KG1 (cell line): ENCODE measurements at places on chromosomes 4 and X.
A peak's percentile ranks its signal among the peaks of the same experiment; 100 is the strongest.

- DNase-seq = no peak
Measured at GRCh38 chr4:184590196-184590595, 59.1 kb downstream of the CASP3 start.

- DNase-seq = no peak
Measured at GRCh38 chr4:76208005-76208765, 5.4 kb downstream of the SCARB2 start.

DNA sequence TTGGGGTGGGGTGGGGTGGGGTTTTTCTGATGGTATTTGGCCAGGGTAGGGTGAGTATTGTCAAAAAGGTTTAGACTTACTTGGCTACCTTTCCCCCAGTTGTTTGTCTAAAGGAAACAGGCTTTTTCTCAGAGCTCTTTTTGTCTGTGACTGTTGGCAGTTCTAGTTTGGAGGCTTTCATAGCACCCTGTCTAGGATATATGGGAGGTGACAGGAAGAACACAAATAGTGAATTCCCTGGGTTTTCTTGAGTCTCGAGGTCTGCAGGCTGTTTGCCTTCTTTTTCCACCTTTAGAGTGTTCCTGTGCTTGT, 13.5 kb downstream of the RPS6KA3 start:
- DNase-seq = no peak

DNA sequence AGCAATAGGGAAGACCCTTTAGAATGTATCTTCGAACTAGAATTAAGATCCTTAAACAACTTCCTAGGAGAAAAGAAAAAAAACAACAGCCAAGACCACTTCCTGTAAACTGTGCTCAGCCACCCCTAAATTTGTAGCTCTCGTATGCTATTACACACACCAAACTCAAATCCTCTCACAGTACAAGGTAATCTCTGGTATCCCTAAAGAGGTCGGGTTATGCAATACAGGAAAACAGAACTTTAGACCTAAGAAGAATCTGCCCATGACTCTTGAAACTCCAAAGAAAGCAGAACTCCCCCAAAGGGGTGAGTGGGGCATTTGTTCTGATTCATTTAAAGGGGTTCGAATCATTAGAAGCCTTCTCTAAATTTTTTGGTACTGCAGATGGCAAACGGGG, 170.9 kb upstream of the CASK start:
- DNase-seq = no peak

- no peak for DNase-seq
Measured at GRCh38 chr4:14392378-14392777, 609.9 kb upstream of the CPEB2 start.

DNA sequence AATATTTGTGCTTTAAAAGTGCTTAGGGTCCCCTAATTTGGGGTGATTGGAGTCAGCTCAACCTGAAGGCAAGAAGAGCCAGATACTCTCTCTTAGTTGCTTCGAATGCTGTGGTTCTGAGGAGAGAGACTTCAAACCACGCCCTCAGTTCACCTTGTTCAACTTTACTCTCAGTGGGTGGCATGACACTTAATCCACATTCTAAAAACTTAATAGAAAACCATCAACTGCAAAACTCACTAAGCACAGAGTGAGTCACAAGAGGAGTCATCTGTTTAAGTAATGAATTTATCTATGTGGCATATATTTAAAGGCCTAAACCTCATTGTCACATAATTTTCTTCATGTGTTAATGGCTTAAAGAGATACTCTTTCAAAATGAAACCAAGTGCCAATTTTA, 99.5 kb upstream of the SLC4A4 start:
- DNase-seq = no peak

GRCh38 chr4:153684971-153685371, 891 bp downstream of the TLR2 start:
- DNase-seq = no peak

GRCh38 chrX:2334237-2334636, 166.5 kb downstream of the DHRSX start:
- DNase-seq = no peak

DNA sequence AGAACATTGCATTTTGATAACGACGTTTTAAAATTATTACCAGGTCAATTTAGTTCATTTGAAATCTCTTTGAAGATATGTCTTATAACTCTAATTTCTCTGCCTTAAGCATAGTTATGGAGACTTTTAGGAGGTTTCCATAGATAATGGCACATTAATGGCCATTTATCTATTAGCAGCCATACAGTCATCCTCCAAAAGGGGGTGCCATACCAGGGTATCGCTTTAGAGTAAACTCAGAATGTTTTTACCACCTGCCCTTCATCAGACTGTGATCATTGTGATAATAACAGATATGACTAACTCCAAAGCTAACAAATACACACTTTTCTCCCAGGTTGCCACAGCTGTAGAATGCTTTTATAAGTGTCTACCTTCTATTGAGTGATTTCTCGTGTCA, 461.5 kb downstream of the FSTL5 start:
- DNase-seq = no peak

- DNase-seq = no peak
Measured at GRCh38 chrX:27439771-27440170, 23.4 kb downstream of the PPP4R3C start.

GRCh38 chr4:16843831-16844508, 54.5 kb downstream of the LDB2 start:
- no peak for DNase-seq

GRCh38 chrX:46912098-46912602, at the start of gene JADE3:
TSS of gene JADE3 (plus strand) at chrX:46912421. CDS start at chrX:46984895, 72,474 bp downstream.
- peak; percentile 5 for DNase-seq

- DNase-seq = no peak
Measured at GRCh38 chr4:15294832-15295231, 133.0 kb upstream of the C1QTNF7 start.

DNA sequence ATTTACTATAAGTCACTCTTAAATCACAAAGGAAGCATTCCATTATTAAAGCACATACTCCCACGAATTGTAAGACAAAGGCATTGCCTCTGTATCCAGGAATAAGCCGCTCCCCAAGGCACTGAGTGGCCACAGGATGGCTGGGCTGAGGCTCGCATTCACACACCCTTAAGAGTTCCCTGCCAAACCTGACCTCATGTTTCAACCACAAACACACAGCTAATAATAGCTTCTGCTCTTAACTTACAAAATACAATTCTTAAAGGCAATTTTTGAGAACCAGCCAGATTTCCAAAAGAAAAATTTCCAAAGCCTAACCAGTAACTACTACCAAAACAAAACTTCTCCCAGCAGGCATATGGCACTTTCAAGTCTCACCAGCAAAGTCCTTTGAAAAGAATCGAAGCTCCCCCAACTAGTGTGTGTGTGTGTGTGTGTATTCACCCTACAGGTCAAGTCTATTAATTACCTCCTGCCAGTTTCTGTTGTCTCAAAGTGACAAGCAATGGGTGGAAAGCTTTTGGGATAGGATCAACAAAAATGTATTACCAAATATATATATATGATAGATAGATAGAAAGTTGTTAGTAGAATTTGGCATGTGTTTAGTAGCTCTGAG, 36.0 kb downstream of the ARHGAP6 start:
- no peak for DNase-seq

DNA sequence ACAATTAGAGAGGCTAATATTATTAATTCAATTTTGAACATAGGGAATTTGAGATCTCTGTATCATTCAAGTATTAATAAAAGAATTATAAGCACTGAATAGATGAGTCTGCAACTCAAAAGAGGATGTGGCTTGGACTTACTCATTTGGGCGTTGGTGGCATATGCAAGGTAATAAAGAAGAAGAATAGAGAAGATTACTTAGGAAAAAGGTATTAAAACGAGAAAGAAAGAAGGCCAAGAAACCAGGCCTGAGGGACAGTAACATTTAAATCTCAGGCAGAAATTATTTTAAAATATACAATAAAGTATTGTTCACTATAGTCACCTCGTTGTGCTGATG, 383.0 kb upstream of the INTU start:
- DNase-seq = no peak

DNA sequence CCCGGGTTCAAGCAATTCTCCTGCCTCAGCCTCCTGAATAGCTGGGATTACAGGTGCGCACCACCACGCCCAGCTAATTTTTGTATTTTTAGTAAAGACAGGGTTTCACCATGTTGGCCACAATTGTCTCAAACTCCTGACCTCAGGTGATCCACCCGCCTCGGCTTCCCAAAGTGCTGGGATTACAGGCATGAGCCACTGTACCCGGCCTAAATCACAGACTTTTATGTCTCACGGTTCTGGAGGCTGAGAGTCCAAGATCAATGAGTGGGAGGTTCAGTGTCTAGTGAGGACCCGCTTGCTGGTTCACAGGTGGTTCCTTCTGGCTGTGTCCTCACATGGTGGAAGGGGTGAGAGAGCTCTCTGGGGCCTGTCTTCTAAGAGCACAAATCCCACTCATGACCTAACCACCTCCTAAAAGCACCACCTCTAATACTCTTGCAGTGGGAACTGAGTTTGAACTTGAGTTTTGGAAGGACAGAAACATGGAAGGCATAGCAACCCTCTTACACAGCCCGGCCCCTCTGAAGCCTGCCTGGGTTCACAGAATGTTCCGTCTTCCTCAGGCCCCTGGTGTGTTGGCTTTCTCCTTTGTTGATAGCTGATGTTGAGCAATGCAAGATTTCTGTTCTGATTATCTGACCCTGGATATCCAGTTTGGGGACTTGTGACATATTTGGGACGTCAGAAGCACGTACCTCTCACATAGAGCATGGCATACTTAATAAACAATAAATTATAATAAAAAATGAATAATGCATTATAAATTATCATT, 1.9 kb upstream of the AKAP17A start:
- DNase-seq = no peak

GRCh38 chr4:98656443-98656842, 2.0 kb downstream of the TSPAN5 start:
- no peak for DNase-seq

DNA sequence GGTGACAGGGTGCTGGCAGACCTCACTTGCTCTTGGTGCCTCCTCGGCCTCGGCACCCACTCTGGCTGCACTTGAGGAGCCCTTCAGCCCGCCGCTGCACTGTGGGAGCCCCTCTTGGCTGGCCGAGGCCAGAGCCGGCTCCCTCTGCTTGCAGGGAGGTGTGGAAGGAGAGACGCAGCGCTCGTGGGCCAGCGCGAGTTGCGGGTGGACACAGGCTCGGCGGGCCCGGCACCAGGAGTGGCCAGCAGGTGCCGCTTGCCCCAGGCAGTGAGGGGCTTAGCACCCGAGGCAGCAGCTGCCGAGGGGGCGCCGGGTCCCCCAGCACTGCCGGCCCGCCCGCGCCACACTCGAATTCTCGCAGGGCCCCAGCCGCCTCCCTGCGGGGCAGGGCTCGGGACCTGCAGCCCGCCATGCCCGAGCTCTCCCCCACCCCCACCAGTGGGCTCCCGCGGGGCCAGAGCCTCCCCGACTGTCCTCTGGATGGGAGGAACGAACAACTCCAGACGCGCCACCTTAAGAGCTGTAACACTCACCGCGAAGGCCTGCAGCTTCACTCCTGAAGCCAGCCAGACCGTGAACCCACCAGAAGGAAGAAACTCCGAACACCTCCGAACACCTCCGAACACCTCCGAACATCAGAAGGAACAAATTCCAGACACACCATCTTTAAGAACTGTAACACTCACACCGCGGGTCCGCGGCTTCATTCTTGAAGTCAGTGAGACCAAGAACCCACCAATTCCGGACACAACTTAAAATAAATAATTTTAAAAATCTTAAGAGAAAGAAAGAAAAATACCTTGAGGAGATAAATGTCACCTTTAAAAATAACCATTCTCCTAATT, 311.1 kb upstream of the SLC7A11 start:
- no peak for DNase-seq

DNA sequence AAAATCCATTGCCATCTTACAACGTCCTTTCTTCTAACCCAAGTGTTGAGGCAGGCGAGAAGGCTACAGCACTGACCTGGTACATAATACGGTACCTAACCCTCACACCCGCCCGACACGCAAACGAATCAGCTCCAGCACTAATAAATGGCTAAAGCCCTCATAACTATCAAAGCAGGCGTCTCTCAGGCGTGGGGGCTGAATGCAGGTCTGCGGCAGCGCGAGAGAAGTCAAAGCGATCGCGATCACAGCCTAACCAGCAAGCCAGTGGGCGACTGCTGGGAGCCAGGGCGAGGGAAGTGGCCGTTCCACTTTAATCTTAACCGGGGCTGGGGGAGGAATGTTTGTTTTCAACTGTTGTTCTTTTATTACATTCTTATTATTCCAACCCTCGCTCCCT, 1.5 kb downstream of the CDX4 start:
- no peak for DNase-seq

DNA sequence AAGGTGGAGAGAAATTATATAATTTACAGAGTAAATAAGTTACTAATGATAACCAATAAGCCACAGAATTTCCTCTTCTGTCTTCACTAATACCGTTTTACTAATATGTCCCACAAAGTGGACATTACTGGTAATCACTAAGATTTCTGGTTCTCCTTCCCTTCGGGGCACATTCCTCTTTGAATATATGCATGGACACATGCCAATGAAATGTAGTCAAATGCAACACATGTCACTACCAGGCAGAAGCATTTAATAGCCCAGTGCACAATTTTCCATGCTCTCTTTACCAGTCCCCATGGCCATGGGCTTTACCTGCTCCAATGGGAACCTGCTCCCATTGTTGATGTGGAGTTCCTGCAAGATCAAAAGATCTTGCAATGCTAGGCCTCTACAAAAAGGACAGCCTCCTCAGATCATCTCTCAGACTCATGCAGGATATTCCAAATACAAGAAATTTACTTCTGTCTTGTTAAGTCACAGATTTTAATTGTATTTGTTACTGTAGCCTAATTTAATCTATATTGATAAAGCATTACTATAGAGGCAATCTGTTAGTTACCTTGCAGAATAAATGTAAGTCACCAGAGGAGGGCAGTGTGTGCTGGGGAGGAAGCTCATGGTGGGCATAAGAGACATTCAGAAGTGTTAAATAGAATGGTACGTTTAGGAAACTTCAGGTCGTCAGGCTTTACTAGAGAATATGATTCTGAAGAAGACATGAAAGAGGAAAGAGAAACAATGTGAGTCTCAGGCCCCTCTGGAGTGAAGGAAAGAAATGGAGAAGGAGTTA, 37.1 kb upstream of the INPP4B start:
- DNase-seq = no peak

- DNase-seq = no peak
Measured at GRCh38 chr4:26916195-26916594, 55.6 kb downstream of the STIM2 start.

DNA sequence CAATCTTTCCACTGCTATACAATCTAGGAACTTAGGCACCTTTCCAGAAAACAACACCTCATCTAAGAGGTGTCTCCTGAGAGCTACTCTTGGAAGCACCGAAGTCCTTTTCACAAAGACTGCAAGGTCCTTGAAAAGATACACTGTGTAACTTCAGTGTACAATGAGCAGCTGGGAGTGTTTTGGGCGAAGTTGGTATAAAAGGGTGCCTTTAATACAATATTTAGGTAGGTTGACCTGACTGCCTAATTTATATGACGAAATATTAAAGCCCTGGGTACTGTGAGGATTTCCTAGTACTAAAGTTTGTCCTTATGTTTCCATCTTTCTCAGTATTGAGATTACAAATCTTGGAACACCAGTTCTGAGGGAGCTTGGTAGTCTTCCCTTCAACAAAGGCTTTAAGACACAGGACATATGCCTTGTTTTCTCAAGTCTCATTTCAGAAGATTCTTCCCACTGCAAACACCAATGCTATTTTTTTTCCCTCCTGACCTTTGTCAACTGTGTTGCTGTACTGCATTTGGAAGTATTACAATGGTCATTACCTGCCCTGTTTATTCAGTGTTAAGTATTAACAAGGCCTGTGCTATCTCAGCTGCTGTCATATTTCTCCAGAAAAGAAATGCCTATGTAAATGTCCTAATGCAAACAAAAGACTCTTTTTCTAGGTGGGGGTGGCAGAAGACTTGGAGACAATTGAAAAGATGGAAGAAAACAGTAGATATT, 134.2 kb downstream of the MAML3 start:
- DNase-seq = no peak

GRCh38 chr4:185682236-185682635, 129.8 kb downstream of the SORBS2 start:
- DNase-seq = no peak

- no peak for DNase-seq
Measured at GRCh38 chr4:73693811-73694210, 46.6 kb upstream of the CXCL8 start.
